Stimulated activated naive CD8-positive, alpha-beta T cell treated with anti-CD3 and anti-CD28 coated beads, Interleukin-15, amount 100 ng/mL, for 72 hours (primary cell): ENCODE measurements at places on chromosomes 6 and 20.
A peak's percentile ranks its signal among the peaks of the same experiment; 100 is the strongest.

- no peak for DNase-seq
Observed at GRCh38 chr20:56373942-56374341, 15.2 kb downstream of the FAM210B start.

DNA sequence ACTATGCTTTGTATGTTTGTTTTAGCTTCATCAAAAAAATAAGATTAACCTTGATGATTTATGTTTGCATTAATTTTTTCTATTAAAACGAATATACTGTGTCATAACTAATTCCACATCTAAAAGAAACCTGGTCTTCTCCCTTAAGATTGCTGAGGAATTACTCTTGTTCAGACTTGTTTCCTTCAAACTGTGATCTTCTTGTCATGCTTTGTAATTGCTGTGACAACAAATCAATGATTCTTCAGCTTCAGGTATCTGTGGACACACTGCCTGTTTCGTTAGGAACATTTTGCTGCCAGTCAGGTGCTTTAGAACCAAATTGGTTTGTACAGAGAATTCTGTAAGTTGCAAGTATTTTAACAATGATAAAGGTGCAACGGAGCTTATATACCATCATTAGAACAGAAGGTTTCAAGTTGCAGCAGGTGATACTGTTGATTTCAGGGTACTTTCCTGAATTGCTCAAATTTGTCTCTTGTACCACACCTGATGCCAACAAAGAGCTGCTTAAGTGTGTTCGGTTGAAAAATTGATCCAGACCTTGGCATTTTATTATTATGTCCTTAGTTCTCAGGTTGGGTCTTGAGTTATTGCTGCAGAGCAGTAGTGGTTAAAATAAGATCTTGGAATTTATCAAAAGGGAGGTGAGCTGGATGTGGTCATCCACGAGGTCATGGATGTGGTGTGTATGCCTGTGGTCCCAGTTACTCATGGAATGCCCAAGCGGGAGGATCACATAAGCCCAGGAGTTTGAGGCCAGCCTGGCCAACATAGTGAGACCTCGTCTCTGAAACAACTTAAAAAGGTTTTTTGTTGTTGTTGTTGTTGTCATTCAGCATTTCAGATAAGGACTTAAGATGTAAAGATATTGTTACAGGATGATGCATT is 19.5 kb downstream of the SYTL3 start:
- DNase-seq: no peak

GRCh38 chr6:4174042-4174441 is 38.7 kb upstream of the ECI2 start:
- no peak for DNase-seq

DNA sequence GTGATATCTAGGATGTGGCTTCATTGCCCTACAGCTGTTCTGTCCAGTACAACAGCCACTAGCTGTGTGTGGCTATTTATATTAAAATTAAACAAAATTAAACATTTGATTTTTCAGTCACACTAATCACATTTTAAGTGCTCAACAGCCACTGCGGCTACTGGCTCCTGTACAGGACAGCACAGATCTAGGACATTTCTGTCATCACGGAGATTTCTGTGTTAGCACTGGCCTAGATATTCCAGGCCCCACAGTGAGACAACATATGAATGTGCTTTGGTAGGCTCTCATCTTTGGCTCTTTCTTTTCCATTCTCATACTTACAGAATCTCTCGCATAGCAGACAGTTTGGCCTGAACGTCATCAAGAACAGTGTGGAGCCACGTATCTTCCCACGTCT is 48.4 kb upstream of the ZBTB24 start:
- DNase-seq: no peak

- DNase-seq: no peak
Observed at GRCh38 chr20:36821964-36822437, 48.4 kb upstream of the DSN1 start.

GRCh38 chr6:25511376-25511775 is 140.6 kb upstream of the SCGN start:
- DNase-seq: no peak

- no peak for DNase-seq
Observed at GRCh38 chr6:168103050-168103830, 24.2 kb upstream of the FRMD1 start.

GRCh38 chr6:64737418-64737817 is 969.6 kb downstream of the EYS start:
- no peak for DNase-seq

DNA sequence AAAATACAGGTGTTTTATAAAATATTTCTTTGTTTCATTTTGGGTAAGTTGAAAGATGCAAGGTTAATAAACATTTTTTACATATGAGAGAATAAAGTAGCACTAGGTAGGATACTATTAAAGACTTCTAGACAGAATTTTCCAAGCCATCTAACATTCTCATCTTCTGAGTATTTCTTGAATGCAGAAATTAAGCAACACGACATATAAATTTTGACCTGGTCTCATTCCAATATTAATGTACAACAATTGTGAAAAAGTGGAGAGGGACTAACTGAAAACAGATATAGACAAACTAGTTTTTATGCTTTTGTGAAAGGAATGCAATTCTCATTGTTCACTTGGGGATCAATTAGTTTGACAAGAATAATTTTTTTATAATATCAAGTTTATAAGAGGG is 11.5 kb upstream of the FOXO3 start:
- no peak for DNase-seq

- no peak for DNase-seq
Observed at GRCh38 chr6:110418594-110418993, 3.2 kb upstream of the DDO start.

GRCh38 chr6:89970072-89970471 is 75.8 kb downstream of the GJA10 start:
- no peak for DNase-seq

GRCh38 chr6:158358450-158359077 is 46.3 kb downstream of the TULP4 start:
- no peak for DNase-seq

- DNase-seq: no peak
Observed at GRCh38 chr6:163086624-163086920, 327.9 kb upstream of the QKI start.

DNA sequence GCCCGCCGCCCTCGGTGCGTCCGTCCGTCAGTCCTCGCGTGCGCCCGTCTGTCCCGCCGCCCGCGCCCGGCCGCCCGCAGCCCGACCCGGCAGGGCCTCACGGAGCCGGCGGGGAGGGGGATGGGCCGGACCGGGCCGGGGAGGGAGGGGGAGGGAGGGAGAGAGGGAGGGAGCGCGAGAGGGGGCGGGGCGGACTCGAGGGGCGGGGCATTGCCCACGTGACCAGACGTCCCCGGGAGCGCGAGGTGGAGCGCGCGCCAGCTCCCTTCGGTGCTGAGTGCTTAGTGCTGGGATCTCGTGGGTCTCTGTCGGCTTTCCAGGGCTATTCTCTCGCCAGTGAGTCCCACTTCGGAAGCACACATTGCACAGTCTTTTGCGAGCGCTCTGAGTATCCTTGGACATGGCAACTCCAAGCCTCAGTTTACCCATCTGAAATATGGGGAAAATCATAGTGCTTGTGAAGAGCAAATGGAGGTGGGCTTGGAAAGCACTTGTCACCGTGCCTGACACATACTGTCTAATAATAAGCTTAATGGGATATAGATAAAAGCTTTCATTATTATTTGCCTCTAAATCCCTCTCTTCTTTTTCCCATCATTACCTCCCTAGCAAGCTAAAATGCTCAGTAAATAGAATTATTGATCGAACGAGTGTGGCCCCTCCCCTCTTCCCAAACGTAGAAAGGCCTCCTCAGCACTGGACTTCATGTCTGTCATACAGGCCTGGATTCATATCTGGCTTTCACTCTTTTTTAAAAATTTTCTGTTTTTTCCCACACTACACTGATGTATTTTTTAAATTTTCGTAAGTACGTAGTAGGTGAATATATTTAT is at the start of gene NCOA6:
NCOA6 (minus strand) TSS at position 122 of the 833 bp plus-strand sequence. CDS start 43,296 bp downstream, outside the sequence.
- DNase-seq: no peak

- DNase-seq: no peak
Observed at GRCh38 chr20:7858734-7859250, 81.5 kb downstream of the HAO1 start.

- DNase-seq: no peak
Observed at GRCh38 chr6:51738614-51739013, 348.8 kb downstream of the PKHD1 start.

DNA sequence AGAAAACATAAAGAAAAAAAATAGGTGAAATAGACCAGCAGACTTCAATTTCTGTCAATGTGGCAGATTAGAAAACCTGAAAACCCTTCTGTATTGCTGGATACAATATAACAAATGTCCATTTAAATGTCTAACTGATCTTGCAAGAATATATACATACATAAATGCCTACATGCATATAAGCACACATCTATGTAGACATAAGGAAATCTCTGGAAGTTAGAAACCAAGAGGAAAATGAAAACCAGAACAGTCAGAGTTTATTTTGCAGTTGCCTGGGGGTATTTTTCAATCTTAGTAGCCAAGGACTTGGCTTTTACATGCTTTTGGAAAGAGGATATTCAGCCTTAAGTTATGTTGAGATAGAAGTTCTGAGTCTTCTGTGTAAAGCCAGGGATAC is 184.0 kb downstream of the RPS12 start:
- DNase-seq: no peak

DNA sequence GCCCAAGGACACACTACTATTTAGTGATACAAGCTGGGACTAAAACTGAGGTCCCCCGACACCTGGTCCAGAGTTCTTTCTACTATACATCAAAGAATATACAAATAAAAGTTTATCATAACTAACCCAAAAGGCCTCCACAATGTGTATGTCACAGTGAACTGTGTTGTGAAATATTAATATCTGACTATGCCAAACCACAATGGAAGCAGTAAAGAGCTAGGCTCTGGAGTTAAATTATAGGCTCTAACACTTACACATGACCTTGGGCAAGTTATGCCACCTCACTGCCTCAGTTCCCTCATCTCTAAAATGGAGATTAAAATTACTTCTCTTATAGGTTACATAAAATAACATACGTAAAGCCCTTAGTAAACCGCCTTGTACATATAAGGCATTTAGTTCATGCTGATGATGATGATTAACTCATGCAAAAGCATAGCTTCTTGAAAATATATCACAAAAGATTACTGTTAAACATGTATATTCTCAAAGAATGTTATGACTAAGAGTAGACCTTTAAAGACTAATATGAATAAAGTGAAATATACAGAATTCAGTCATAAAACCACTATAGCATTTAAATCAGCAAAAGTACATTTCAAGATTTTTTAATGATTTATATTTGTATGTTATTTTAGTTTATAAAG is 5.7 kb downstream of the SUPT3H start:
- no peak for DNase-seq

- DNase-seq: peak; percentile 91
Observed at GRCh38 chr6:27893836-27894807, 18.1 kb downstream of the OR2B2 start.

- DNase-seq: no peak
Observed at GRCh38 chr6:138485586-138486248, 13.6 kb downstream of the NHSL1 start.

GRCh38 chr6:85418059-85418458 is 31.8 kb upstream of the NT5E start:
- no peak for DNase-seq

DNA sequence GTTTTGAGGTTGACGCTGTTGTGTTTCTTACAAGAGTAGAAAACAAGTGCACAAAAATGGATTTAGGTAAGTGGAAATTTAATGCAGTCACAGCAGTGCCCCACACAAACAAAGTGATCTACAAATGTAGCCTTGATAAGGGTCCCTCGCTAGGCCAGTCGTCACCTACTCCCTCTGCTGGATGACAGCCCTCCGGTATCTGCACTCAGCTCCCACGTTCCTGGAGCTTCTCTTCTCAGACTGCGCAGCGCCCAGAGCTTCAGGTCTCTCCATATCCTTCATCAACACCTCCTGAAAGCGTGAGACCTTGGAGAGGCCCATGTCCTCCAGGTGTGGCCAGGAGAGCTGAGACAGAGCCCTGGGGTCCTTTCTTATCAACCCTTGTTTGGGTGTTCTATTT is 58.3 kb upstream of the MAP3K4 start:
- no peak for DNase-seq

DNA sequence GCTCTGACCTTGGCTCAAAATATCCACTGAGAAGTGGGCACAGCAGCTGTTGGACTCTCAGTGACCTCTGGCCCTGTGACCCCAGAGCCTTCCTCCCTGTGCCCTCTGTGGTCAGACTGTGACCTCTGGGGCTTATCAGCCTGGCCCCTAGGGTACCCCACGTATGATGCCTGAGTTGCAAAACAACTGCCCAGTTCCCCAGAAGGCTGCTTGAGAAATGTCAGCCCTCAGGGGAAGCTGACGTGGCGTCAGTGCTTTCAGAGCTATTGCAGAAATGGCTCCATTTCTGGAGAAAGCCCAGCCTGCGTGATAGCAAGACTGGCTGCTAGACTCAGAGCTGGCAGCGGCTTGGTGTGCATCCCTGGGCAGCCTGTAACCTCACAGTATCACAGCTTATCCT is 31.5 kb upstream of the TGM2 start:
- DNase-seq: no peak

DNA sequence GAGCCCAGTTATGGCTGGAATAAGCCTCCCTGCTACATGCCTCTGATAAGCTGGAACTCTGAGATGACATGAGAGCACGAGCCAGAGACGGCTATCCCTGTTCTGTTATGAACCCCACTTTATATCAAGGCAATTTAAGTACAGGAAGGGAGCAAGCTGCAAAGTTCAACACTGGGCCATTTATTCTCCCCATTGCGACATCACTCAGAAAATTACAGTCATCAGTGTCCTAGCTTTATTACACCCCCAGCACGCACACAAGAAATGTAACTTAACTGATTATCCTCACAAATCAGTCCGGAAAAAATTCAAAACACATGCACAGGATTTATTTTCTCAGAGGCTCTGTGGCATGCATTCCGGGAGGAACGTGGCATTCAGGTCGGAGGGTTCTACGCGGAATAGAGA is 125.3 kb upstream of the SLC2A12 start:
- peak; percentile 18 for DNase-seq

DNA sequence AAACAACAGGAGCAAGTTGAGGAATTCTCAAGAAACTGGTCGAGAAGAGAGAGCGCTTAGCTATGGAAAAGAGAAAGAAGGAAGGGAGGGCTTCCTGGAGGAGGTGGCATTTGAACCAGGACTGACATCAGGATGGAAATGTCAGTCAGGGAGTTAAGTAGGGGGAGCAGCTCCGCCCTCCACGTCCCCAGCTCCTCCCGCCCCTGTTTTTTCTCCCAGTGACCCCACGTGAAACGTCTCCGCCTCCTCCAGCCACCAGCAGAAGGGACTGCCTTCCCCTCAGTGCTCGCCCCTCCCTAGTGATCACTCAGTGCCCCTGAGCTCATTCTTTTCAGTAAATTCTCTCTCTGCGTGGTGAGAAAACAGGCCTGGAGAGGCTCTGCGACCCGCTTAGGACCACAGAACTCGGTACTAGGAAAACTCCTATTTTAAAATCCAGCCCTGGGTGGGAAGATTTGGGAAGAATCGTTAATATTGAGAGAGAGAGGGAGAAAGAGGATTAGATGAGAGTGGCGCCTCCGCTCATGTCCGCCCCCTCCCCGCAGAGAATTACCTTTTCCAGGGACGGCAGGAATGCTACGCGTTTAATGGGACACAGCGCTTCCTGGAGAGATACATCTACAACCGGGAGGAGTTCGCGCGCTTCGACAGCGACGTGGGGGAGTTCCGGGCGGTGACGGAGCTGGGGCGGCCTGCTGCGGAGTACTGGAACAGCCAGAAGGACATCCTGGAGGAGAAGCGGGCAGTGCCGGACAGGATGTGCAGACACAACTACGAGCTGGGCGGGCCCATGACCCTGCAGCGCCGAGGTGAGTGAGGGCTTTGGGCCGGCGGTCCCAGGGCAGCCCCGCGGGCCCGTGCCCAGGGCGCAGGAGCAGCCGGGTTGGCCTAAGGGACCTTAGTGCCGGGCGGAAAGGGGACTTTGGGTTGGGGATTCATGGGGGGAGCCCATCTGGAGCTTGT is 4.6 kb downstream of the HLA-DPB1 start:
- DNase-seq: no peak

GRCh38 chr6:133512410-133513016 is 271.4 kb downstream of the EYA4 start:
- DNase-seq: peak; percentile 8
